ENCODE measurements at places on chromosomes 4 and X. TPM values are rescaled to one million over a fixed set of nuclear protein-coding genes. Genes with fewer than 3 reads are reported as not detected.

UGT2B7 gene
- 0.77 TPM for total RNA-seq

RTL3 gene
- 0.23 TPM for total RNA-seq

TLR2 gene
- total RNA-seq, result 0.08 TPM

ZNF185 gene
- 0.51 TPM for total RNA-seq

AVPR2 gene
- total RNA-seq, result not detected

HOPX gene
- total RNA-seq, result 0.38 TPM

GRCh38 chrX:133995759-133996158 lies 10.4 kb upstream of the GPC3 start:
- DNase-seq, result no peak

DNA sequence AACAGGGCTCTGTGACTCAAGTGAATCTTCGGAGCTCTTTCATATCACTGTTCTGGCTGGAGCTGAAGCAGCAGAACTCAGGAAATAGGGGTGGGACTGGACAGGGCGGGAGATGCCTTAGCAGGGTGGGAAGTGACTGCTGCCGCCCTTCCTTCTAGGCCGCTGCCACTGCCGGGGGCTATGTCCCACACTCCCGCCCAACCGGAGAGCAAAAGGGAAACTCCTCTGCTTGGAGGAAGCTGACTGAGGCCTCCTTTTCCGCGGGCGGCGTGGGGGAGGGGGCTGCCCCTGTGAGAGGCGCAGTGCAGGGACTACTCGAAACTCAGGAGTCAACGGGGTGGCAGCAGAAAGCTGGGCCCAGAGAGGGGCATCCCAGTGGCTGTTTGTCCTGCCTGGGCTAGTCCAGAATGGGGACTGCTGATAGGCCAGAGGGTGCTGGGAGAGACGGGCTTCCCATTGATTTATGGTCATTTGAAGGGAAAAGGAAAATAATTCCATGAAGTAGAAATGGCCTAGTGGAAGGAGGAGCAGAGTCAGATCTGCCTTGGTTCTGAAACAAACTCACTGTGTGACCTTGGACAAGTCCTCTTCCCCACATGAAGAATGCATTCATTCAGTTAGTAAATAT lies 36.9 kb downstream of the STARD8 start:
- DNase-seq, result no peak

DNA sequence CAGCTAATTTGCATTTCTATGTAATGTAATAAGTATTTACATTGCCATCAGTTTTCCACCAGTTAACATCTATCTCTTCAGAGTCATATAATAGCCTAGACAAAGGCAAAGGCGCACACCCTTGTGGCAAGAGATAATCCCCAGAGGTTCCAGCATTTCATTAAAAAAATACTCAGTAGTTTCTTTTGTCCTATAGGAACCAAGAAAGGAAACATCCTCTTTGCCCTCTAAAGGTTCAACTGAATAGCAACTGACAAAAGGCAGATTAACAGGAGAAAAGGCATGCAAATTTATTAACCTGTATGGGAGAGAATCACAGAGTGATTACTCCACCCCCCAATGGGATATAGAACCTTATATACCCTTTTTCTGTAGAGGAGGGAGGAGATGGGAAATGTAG lies 48.4 kb downstream of the MAGEB17 start:
- DNase-seq, result no peak

DNA sequence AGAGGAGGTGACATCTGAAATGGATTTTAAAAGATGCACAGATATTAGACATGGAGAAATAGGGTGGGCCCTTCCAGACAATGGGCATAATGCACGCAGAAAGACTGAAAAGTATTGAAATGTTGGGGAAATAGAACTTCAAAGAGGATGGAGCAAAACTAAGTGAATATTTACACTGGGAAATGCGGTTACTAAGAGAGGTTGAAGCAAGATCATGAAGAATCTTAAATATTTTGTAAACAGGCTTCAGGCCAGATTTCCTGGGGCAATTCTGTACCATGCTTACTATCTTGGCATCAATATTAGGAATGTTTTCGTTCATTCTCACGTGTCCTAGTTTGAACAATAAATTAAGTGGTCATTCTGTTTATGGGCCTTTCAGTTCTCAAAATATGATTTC lies 216.3 kb downstream of the ADAMTS3 start:
- DNase-seq, result no peak
